Cardiac muscle cell (in vitro differentiated cells and primary cell): ENCODE measurements at places on chromosomes 1 and 21. TPM values are rescaled to one million over a fixed set of nuclear protein-coding genes. Genes with fewer than 3 reads are reported as not detected.

Gene LCE3D
- not detected in 2 replicates for polyA plus RNA-seq

Gene KCNK1
- polyA plus RNA-seq = 4.6 and 8.5 TPM in 2 replicates

Gene PCP4L1
- not detected in 2 replicates for polyA plus RNA-seq

Gene ATXN7L2
- polyA plus RNA-seq = 7.0 and 11.9 TPM in 2 replicates

GRCh38 chr21:34509151-34509550 is 2.9 kb downstream of the KCNE1 start:
- no peak for DNase-seq

DNA sequence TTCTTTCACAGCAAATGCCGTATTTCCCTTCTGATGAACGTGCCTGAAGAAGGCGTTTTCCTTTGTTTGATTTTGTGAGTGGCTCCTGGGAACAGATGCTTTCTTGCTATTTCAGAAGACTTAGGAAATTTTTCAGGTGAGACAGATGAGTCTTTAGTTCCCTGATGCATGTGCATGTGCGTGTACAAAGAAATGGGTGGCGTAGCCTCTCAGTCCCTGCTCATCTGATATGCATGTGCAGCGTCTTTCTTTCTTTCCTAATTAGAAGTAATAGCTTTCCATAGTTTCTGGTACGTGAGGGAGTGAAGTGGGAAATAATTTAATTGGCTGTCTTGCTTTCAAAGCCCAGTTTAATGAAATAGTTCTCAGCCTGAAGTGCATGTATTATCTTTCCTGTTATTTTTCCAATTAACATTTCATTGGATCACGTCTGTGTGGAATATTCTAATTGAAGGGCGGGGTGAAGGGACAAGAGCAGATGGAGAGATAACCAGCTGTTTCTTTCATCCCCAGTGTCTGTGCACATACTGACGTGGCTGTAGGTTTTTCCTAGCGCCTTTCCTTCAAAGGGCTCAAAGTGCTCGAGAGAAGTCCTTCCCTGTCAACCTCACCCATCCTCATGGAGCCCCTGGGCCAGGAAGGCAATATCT is 104.3 kb downstream of the FAM78B start:
- no peak for DNase-seq
